T-helper 2 cell (primary cell): ENCODE measurements at places on chromosomes 12 and 14.

DNA sequence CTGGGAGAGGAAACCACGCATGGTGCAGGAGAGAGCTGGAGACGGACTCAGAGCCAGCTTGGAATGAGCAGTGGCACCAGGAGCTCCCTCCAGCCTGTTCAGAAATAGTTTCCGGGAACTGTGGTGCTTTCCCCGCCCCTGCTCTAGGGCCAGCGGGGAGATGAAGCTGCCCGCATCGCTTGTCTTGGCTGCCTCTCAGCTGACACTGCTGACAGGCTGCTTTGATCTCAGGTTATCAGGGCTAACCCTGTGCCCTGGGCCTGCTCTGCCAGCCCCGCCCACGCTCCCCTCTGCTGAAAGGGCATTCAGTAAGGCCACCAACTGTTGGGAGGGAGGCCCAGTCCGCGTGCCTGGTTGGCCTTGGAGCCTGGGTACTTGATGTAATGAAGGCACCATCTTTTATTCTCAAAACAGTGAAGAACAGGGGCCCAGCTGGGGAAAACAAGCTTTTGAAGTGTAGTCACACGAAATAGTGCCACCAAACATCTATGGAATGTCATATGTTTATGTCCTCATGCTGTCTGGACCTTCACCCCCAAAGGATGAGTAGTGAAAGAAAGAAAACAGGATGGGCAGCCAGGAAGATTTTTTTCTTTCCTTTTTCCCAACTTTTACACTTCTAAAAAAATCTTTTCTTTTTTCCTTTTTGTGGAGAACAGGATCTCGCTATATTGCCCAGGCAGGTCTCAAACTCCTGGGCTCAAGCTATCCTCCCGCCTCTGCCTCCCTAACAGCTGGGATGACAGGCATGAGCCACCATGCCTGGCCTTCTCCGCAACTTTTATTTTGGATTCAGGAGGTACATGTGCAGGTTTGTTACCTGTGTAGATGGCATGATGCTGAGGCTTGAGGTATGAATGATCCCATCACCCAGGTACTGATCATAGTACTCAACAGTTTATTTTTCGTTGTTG is 115.9 kb upstream of the TBX3 start:
- DNase-seq: no peak

DNA sequence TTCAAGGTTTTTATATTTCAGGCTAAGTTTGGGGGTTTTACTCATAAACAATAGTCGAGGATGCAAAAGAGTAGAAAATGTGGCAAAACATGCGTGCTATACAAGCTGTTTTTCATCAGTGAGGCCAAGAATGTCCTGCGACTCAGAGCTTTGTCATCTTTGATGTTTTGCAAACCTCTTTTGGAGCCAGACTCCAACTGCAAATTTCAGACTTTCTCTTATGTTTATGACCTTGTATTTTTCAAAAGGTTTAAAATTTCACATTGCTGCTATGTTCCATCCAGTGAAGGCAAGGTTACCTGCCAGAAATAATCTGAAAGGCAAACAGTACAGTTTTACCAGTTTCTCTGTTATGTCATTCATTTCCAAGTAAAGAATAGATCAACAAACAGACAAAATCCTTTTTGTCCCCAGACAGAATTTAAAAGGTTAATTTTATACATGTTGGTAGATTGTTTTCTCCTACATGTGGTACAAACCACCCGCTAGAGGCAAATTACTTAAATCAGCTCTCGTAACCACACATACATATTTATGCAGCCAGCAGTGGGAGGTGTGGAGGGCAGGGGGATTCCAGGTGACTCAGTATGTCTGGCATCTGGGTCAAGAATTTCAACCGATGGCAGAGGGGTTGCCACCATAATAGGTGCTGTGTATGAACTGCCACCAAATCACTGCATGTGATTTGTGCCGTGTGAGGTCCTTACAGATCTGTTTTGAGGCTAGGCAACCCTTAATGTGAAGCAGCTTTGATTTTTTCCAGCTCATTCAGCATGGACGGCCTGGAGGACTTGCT is 119.8 kb upstream of the CPM start:
- peak; percentile 26 for DNase-seq

DNA sequence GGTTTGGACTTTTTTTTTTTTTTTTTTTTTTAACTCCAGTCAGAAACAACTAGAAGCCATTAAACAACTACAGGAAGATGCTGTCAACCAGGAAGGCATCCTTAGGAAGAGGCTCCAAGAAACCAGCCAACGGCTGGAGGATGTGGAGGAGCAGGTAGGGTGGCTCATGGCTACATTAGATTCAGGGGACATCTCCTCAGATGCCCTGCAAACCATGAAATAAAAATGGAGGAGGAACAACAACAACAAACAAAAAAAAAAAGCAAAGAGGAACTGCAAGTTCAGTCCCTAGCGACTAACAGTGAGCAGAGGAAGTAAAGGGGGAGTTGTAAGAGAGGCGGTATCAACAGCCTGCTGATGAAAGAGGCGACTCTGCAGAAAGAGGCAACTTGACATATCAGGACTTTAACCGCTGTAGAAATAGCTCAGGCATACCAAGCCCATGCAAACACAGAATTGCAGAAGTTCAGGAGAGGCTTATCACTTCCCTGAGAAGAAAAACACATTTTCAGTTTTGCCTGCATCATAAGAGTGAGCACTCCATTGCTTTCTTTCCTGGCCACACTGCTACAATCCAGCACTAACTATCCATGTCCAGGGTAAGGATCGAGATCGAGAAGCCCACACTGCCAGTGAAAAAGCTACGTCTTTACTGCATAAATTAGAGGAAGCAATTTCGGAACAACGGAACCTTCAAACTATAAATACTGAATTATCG is 103.5 kb upstream of the BCAT1 start:
- DNase-seq: no peak

- DNase-seq: no peak
Measured at GRCh38 chr14:83478741-83479140, 1945.1 kb upstream of the SEL1L start.

DNA sequence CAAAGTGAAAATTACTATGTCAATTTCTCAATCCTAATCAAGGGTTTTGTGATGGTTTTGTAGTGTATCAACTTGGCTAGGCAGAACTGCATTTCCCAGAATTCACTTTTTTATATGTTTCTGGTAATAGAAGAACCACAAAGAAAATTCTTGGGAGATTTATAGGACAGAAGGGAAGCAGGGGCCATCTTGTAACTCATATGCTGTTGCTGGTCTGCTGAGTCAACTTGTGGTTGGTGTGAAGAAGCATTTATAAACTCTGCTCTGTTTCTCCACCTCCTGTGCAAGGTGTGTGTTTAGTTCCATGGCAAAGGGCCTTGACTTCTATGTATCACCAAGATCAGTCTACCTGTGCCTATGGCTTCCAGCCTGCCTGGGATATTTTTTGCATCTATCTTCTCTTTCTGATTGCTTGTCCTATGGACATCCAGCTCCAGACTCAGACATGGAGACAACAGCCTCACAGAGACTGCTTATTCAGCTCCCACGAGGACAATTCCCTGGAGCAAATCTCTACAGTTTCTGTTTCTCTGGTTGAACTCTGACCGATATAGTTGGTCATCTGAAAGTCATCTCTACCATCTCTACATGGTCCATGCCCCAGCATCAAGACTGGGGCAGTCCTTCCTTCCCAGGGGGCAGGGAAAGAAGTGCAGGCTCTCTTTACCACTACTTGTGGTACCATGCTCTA is 364.3 kb upstream of the DDHD1 start:
- DNase-seq: no peak

GRCh38 chr12:524167-524951 is 64.6 kb downstream of the B4GALNT3 start:
- DNase-seq: peak; percentile 25
